ENCODE measurements at places on chromosomes 3 and 15.
A peak's percentile ranks its signal among the peaks of the same experiment; 100 is the strongest.

DNA sequence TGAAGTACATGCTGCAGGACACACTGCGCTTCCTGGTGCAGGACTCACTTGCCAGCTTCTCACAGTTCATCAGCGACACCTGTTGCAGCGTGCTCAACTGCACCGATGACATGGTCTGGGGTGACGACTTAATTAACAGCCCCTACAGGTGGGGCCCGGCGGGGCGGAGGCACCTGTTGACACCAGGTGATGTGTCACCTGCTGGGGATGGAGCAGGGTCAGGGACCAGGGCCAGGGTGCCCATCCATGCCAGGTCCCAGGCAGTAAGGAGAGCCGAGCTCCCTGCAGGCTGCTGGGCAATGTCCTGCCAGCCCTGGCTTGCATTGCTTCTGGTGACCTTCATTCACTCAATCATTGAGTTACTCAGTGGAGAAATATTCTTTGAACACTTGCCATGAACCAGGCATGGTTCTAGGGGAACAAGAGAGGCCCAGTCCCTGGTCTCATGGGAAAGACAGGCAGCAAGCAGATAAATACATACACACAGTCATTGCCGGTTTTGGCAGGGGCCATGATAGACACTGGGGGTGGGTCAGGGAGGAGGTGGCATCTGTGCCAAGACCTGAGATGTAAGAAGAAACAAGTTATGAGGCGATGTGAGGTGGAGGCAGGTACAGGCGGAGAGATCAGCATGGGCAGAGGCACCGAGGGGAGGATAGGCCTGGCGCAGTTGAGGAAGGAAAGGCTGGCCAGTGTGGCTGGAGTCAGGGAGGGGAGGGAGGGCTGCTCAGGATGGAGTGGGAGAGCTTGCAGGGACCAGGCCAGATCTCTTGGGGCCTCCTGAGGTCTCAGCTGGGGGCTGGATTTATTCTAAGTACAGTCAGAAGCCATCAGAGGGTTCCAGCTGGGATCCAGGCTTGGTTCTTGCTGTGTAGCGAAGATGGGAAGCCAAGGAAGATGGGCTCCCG lies 30.8 kb downstream of the DNAH1 start:
- no peak for DNase-seq
- H3K4me1 ChIP-seq = no peaks in the 10 kb centered on the region
- no peaks in the 10 kb centered on the region for H3K27me3 ChIP-seq
- H3K27ac ChIP-seq = no peak overlapping the region
- no peak overlapping the region for H3K4me3 ChIP-seq

DNA sequence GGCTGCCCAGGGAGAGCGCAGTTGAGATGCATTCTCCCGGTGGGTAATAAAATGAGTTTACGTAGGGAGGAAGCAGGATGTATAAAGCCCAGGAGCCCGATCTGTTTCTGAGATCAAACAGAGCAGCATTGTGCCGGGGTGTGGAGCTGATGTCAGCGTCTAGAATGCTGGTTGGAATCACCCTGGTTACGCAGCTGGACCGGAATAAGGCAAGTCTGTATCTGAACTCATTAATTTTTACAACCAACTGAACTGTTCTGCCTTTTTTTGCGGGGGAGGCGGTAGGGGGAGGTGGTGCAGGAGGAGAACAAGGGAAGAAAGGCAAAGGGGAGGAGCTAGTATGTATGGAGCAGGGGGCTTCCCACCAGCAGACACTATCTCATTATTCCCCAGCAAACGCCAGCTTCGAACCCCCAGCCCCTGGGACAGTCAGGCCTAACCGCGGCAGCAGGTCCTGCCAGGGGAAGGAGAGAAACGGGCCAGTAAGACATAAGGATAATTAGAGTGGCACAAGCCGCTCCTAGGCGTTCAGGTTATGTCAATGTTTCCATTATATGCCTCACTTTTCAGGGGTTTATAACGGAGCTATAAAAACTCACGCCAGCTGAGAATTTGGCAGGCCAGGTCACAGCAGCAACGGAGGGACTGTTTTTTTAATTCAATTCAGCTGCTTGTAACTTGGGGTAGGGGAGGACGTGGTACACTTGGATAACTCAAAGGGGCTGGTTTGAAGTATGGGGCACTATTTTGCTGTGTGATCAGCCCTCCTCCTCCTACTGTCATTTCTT lies 175.3 kb upstream of the HES1 start:
- peak; percentile 61 for DNase-seq
- no peaks in the 10 kb centered on the region for H3K36me3 ChIP-seq
- H3K4me1 ChIP-seq = no peaks in the 10 kb centered on the region
- H3K27me3 ChIP-seq = no peaks in the 10 kb centered on the region
- no peak overlapping the region for H3K4me3 ChIP-seq

GRCh38 chr15:75830910-75831805 lies 12.1 kb upstream of the UBE2Q2 start:
- no peaks in the 10 kb centered on the region for H3K36me3 ChIP-seq
- no peaks in the 10 kb centered on the region for H3K4me1 ChIP-seq
- no peaks in the 10 kb centered on the region for H3K27me3 ChIP-seq

- no peak for DNase-seq
- no peaks in the 10 kb centered on the region for H3K36me3 ChIP-seq
- no peak overlapping the region for H3K4me3 ChIP-seq
- H3K27ac ChIP-seq = no peak overlapping the region
- no peaks in the 10 kb centered on the region for H3K4me1 ChIP-seq
Observed at GRCh38 chr3:168878655-168879054, 782.9 kb upstream of the GOLIM4 start.

GRCh38 chr3:138019281-138020069 lies 9.5 kb downstream of the CLDN18 start:
- no peak for DNase-seq
- H3K36me3 ChIP-seq = no peaks in the 10 kb centered on the region
- H3K27ac ChIP-seq = no peak overlapping the region
- H3K4me3 ChIP-seq = no peak overlapping the region
- no peaks in the 10 kb centered on the region for H3K27me3 ChIP-seq

DNA sequence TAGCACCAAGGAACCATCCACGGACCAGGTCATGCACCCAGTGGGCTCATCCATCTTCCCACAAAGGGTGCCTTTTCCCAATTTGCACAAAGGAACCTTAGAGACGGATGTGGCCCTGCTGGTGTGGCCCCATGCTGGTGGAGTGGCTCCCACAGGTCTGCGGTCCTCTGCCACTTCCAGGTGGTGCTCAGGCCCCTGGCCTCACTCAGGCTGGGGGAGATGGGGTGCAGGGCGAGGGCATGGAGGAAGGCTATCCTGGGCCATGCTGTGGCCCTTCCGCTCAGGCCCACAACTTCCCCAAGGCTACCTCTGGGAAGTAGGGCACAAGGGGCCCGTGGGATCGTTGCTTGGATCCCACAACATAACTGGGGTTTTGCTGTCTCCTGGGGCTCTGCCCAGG lies 5.2 kb upstream of the SYNM start:
- no peak overlapping the region for H3K27ac ChIP-seq
- H3K27me3 ChIP-seq = peaks cover 5% of the 10 kb centered on the region
- H3K4me1 ChIP-seq = no peaks in the 10 kb centered on the region
- no peaks in the 10 kb centered on the region for H3K36me3 ChIP-seq
- DNase-seq = no peak

- peak overlapping the region; percentile 77 for H3K27ac ChIP-seq
- H3K27me3 ChIP-seq = no peaks in the 10 kb centered on the region
- peaks cover 5% of the 10 kb centered on the region for H3K4me1 ChIP-seq
- no peaks in the 10 kb centered on the region for H3K36me3 ChIP-seq
- H3K4me3 ChIP-seq = peak overlapping the region; percentile 63
Observed at GRCh38 chr15:82047453-82048400, 1.9 kb upstream of the MEX3B start.

DNA sequence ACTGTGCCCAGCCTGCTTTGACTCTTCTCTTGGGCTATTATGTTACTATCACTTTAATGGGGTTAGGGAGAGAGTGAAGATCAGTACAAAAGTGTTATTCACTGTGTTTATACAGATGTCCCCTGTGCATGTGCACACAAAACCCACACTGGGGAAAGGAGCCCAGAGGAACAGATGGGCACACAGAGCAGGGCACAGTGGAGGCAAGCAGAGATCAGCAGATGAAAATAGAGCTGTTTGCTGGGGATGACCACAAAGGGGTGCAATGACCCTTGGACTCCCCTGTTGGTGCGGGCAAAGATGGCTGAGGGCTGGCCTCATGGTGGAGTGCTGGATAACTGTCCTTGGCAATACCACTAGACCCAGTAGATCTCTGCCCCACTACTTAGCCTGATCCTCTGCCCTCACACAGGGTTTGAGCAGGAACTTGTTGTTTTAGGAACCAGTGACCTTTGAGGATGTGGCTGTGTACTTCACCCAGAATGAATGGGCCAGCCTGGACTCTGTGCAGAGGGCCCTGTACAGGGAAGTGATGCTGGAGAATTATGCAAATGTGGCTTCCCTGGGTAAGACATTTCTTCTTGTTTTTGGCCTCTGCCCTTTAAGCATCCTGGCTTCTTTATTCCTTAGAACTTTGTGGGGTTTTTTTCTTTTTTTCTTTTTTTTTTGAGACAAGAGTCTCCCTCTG lies 5.3 kb downstream of the ZNF620 start:
- H3K4me1 ChIP-seq = no peaks in the 10 kb centered on the region
- no peak overlapping the region for H3K27ac ChIP-seq
- H3K4me3 ChIP-seq = no peak overlapping the region
- DNase-seq = no peak
- H3K36me3 ChIP-seq = peaks cover 13% of the 10 kb centered on the region

DNA sequence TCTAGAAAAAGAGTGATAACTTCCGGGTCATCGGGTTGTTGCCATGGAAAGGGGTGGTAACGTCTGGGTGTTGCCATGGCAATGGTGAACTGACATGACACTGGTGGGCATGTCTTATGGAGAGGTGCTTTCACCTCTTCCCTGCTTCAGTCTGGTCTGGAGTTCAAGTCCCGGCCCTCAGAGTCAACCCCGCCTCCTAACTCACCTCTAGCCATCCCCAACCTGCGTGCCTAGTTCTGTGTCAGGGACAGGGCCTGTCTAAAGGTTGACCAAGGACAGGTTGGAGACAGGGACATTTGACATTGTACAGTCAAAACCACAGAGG lies 96.0 kb downstream of the LSM3 start:
- H3K36me3 ChIP-seq = no peaks in the 10 kb centered on the region
- no peak overlapping the region for H3K27ac ChIP-seq
- H3K4me1 ChIP-seq = no peaks in the 10 kb centered on the region
- no peak for DNase-seq
- no peak overlapping the region for H3K4me3 ChIP-seq
- H3K27me3 ChIP-seq = no peaks in the 10 kb centered on the region

DNA sequence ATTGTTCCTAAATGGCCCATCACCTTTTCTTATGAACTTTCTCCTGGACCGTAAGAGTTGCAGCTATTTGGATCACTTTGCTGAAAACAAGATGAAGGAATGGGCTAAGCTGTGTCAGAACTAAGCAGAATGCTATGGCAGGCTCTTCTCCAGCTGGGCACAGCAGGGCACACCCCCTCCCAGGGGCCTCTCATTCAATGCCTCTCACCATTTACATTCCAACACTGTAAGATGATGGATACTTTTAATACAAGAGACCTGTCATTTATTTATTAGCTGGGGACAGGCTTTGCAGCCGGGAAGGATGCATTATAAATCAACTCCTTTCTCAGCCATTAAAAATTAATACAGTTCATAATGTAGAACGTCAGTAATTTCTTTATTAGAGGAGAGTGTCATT lies 240.1 kb downstream of the NTRK3 start:
- H3K4me3 ChIP-seq = no peak overlapping the region
- no peak overlapping the region for H3K27ac ChIP-seq
- H3K36me3 ChIP-seq = no peaks in the 10 kb centered on the region
- H3K27me3 ChIP-seq = no peaks in the 10 kb centered on the region

Measured in Peyer's patch (tissue), 4 donors.